ENCODE measurements at places on chromosomes 4 and X.

- no peak for DNase-seq
These were observed 24.2 kb downstream of the SULT1E1 start for GRCh38 chr4:69835766-69836165.

GRCh38 chr4:122576261-122577188 is 44.3 kb downstream of the IL21 start:
- peak; percentile 84 for DNase-seq

- DNase-seq, result peak; percentile 67
These were observed 100.0 kb downstream of the ADAMTS3 start for GRCh38 chr4:72468904-72469502.

- DNase-seq, result no peak
These were observed 84.3 kb upstream of the TMEM150C start for GRCh38 chr4:82645936-82646565.

DNA sequence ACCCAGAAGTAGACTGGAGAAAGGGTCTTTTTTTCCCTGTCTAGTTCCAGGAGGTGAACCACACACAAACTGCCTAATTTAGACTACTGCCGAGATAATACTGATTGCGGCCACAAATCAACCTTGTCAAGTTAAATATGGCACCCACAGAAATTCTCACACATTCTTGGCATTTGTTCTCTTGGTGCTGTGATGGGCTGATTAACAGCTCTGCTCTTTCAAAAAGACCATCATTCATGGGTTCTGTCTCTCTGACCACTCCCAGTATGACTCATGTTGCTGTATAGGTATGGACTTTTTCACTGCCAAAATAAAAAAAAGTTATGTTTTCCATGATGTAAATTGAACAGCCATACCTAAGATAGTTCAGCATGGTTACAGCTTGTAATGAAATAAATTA is 1003.5 kb upstream of the LCORL start:
- peak; percentile 3 for DNase-seq

DNA sequence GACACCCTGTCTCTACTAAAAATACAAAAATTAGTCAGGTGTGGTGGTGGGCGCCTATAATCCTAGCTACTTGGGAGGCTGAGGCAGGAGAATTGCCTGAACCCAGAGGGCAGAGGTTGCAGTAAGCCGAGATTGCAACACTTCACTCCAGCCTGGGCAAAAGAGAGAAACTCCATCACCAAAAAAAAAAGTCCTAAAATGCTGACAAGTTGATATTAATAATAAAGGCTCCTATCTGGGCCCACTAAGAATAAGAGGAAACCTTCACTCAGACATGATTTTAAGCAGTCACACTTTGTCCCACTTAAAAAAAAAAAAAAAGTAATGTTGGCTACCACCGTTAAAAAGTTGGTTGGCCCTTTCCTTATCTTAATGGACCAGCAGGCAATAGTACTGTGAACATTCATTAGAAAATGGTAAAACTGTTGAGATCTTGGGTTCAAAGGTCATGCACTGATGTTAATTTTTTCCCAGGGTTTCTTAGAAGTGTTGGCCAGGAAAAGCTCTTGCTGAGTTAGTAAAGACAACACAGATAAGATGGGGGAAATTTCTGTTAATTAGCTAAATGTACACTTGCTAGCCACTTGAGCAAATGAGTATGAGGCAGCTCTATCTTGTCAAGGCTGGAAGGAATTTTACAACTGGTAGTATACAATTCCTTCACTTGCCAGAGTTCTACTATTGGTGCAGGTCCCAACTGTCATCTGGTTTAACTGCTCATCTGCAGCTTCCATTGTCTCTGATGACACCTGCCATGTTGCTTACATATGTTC is 43.6 kb upstream of the BMP2K start:
- peak; percentile 98 for DNase-seq

DNA sequence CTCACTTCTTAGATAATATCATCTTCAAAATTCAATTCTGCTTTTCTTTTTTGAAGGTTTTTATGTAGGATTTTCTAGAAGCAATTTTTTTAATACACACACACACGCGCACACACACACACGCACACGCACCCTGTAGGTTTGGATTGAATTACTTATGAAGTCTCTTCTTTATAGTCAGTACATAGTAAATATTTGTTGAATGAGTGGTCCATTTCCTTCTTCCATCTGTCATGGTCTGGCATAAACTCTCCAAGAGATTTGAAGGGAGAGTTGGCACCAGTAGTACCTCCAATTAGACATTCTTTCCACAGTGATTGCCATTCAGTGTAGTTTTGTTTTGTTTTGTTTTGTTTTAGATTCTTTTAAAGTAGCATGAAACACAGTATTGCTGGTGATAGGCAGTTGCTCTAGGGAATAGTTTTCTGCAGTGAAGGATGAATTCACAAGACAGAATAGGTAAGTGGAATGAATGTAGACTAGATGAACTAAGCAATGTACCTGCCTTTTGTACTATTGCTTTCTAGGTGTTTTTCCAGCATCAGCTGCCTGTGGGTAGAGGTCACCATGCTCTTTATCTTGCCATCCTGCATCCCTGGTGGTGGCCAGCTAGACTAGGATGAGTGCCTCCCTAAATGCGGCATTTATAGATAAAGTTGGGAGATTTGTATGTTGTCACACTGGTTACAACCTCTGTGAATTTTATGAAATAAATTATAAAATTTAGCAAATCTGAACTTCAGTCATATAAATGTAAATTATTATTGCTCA is 20.5 kb downstream of the PDLIM5 start:
- no peak for DNase-seq

- DNase-seq, result no peak
These were observed 2.4 kb upstream of the RBM47 start for GRCh38 chr4:40632080-40632479.

DNA sequence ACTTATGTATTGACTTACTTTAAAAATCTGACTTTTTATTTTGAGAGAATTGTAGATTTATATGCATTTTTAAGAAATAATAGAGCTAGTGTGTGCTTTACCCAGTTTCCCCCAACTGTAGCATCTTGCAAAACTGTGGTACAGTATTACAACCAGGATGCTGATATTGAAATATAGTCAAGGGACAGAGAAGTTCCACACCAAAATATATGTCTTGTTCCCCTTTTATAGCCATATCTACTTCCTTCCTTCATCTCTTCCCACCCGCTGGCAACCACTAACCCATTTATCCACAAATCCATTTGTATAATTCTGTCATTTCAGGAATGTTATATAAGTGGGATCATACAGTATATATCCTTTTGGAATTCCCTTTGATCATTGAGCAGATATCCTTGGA is 16.8 kb downstream of the KDM6A start:
- DNase-seq, result peak; percentile 11

GRCh38 chrX:105461016-105461415 is 240.5 kb upstream of the TEX13A start:
- peak; percentile 59 for DNase-seq

DNA sequence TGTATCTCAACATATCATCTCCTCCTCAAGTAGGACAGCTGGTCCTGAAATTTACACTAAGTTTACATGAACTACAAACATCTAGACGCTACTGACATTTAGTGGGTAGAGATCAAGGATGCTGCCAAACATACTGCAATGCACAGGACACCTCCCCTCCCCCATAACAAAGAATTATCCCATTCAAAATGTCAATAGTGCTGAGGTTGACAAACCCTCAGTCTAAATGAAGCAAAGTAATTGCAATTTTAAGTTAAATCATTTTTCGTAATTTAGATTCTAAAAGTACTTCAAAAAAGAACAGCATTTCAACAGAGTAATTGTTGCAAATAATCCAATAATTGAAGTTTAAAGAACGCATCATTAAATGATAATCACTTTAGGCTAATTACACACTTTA is 1.2 kb downstream of the PRMT9 start:
- no peak for DNase-seq

DNA sequence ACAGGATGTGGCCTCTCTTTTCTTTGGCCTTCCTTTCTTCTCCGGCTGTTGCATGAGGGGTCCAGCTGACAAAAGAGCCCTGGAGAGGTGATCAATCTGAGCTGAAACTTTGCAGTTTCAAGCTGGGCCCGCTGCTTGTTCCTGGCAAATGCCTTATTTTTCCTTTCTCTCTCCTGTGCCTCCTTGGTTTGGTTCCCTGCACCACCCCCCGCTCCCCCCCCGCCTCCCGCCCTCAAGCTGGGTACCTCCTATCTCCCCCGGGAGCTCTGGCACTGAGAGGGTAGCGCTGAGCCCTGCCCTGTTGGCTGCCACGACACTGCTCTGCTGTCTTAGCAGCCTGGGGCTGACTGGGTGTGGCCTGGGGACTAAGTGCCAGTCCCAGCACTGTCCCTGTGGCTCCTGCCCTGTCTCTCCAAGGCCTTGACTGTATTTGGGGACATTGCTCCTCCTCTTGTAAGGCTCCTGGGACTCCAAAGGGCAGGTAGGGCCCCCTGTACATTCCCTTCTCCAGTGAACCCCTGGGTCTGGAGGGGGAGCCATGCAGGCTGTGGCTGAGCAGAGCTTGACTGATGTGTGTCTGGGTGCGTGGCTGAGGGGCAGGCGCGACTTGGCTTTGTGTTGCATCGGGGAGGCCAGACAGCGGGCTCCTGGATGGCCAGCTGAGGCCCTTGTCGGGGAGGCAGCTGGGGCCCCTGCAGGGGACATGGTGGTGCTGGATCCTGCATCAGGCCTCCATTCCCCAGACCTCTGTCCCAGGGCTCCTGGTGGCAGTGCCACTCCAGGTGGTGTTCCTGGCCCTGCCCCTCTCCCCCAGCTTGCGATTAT is 1.1 kb downstream of the PLXNA3 start:
- peak; percentile 12 for DNase-seq
